Kasumi-1 (cell line): ENCODE measurements at places on chromosomes 7 and 10.

- DNase-seq: peak; percentile 72
Observed at GRCh38 chr10:30581779-30582380, 47.7 kb downstream of the LYZL2 start.

GRCh38 chr7:75756991-75757676 is 14.9 kb downstream of the CCL26 start:
- peak; percentile 69 for DNase-seq

GRCh38 chr7:33632840-33633525 is 272.4 kb upstream of the BMPER start:
- DNase-seq: no peak

DNA sequence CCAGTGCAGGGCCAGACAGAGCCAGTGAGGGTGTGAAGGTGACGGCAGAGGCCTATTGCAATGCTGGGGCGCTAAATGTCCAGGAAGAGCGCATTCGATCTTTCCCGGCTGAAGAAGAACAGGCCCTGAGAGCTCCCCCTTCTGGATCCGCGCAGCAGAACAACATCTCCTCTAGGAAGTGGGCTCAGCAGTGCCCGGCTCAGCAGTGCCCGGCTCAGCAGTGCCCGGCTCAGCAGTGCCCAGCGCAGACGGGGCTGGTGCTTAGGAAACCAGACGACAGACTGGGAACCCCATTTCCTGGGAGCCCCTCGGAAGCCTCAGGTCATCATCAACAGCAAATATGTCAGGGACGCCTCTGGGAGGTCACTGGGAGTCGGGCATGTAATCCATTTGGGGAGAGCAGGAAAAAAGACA is 4.7 kb upstream of the NOS3 start:
- DNase-seq: peak; percentile 66

DNA sequence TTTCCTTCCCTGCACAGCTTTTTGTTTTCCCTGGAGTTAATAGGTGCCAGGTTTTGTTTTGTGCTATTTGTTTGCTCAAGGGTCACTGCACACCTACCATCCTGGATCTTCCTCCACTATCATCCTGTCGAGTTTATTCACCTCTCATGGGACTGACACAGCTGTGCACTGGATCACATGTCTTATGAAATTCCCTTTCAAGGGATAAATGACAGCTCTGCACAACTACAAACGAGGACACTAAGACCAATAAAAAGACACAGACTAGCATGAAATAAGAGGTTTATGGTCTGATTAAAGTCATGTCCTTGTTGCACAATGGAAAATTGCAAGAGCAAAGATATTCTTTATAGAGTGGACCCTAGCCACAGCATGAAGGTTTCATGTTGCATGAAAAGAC is 76.7 kb upstream of the SFMBT2 start:
- no peak for DNase-seq

DNA sequence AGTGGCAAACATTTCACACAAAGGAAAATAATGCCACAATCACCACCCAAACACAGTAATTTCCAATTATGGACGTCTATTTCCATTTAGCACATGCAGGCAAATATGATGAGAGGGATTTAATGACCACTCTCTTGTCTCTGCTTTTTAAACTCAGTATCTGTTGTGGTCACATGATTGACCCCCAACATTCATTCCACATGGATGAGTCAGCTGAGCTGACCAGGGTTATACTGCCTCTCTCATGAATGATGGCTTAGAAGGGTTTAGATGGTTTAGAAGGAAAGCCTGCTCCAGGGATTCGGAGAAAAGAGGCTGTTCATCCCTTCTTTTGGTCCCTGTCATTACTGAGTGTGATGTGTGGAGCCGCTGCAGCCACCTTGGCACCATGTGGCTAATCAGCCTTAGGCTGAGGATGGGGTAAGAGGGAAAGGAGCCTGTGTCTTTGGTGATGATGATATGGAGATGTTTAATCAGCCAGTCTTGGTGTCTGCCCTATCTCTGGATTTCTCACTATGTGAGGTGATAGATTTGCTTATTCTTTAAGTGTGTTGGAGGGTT is 38.2 kb upstream of the JAKMIP3 start:
- DNase-seq: no peak

GRCh38 chr7:90726623-90727022 is 130.5 kb downstream of the CDK14 start:
- DNase-seq: no peak

DNA sequence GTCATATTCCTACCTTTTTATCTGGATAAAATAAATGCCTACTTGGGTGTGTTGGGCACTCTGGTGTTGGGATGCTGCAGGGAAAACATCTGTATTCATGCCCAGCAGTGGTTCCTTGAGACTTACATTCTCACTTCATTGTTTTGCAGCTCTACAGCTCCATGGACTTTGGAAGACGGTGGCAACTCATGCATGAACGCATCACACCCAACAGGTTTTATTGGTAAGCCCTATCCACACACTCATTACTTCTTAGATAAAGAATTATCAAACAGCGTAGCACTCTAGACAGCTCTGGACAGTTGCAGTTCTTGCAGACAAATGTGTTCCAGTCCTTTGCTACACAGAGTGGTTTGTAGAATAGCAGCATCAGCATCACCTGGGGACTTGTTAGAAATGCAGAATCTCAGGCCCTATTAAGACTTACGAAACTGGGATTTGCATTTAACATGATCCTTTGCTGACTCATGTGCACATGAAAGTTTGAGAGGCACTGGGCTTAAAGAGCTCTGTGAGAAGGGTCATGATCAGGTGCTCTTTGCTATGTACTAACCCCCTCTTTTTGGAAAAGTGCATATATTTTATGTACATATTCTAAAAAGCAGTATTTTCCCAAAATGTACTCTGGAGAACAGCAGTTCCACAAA is 401.9 kb downstream of the SORCS3 start:
- no peak for DNase-seq

DNA sequence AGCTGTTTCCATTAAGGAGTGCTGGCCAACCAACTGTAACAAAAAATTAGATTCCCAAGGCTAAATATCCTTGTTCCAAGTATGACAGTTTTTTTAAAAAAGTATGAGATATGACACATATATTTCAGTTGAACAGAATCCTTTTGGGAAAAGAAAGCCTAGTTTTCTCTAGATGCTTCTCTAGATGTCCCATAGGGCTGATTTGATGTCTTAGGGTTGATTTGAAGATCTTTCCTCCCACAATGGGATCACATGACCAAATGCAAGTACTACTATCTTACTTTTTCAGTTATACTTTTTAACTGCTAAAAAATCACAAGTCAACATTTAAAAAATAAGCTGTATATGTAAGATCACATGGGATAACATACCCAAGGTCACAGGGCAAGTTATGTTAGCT is 3.7 kb downstream of the NAMPT start:
- DNase-seq: no peak

GRCh38 chr10:96842896-96843723 is 11.0 kb downstream of the LCOR start:
- DNase-seq: no peak

DNA sequence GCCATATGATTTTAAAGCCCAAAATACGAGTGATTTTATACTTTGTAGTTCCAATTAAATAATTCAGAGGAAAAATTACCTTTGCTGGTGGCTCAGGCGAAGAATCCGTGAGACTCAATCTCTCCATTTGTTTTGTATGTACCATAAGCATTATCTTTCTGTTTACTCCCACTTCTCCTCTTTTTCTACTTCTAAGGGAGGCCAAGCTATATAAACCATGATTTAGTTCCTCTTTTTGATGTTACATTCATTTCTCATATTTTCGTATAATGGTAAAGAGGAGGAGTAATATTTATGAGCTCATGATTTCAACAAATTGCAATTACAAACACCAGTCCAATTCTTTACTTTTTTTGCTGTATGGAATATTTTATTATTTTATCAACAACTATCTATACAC is 50.6 kb upstream of the TES start:
- peak; percentile 41 for DNase-seq

GRCh38 chr7:3538041-3538440 is 237.0 kb downstream of the SDK1 start:
- no peak for DNase-seq

DNA sequence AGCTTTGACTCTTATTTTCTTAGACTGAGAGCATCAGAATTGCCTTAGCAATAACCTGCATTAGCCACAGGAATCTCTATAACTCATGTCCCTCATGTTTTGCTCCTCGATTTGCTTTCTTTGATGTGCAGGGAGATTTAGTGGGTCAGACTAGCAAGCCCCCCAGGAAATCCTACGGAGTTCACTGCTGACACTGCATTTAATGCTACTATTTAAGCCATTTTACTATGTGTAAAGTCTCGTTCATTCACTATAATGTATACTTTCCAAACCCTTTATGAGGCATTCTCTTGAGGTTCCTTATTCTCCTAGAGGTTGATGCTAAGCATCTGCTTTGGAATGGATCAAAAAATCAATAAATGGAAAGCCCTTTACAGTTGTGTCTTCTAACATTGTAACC is 28.4 kb downstream of the DYNC1I1 start:
- DNase-seq: no peak

DNA sequence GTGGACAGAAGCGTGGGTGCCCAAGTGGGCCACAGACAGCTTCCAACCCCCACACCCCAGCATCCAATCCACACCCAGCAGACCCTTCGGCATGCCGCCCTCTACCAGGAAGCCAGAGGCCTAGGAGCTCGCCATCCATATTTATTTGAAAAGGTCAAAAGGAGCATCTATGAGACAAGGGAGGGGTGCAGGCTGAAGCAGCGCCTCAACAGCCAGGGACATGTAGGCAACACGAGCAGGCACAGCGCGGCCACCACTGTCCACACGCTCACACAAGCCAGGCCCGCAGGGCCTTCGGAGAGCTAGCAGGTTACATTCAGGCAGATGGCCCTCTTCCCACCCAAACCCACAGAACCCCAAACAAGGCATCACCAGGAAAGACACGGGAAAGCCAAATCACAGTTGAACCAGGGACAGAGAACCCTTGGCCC is 34.6 kb downstream of the PSAP start:
- DNase-seq: no peak

DNA sequence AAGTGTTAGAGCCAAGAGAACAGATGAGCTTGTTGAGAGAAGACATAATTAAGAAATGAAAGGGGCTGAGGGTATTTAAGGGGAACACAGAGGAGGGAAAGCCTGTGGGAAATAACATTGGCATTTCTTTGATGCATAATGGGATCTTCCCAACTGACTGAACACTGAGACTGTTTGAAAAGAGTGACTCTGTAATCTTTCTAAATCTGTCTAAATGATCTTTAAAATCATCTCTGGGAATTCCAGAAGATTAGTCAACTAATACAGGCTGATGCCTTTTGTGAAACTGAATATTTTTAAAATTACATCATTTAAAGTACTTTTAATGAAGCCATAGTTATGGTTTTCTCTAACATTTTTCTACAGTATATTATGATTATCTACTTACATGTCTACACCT is 17.4 kb upstream of the SLC35G1 start:
- DNase-seq: no peak

GRCh38 chr7:116062666-116063065 is 32.1 kb upstream of the TFEC start:
- no peak for DNase-seq

GRCh38 chr7:41451826-41452225 is 251.1 kb downstream of the INHBA start:
- no peak for DNase-seq

DNA sequence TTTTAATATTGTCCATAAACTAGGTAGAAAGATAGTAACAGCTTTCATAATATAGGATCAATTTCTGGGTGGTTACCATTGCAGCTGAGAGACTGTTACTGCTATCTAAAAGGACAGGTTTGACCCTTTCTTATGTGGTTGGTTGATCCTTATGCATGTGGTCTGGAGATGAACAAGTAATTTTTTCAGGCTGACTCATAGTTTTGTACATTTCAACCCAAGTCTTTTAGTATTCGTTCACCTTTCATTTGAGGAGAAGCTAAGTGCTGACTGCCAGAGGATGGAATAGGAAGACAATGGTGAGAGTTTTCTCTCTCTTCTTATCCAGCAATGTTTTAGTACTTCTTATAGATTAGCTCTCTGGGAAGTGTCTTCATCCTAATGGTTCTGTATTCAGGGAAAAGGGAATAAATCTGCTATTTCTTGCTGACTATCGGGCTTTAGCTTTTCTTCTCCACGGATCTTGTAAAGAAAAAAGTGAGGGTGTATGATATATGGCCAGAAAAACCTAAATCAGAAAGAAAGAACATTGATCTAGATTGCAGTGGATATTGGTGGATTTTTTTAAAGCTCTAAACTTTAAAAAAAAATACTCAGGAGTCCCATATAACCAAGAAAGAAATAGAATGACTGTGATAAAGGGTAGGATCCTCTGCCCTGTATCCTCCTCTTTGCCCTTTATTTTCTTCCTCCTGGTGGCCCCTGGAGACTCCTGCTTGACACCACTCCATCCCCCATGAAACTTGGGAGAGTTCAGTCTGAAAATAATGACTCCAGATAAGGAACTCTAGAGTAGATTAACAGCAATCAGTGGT is 88.0 kb downstream of the CPED1 start:
- DNase-seq: no peak

DNA sequence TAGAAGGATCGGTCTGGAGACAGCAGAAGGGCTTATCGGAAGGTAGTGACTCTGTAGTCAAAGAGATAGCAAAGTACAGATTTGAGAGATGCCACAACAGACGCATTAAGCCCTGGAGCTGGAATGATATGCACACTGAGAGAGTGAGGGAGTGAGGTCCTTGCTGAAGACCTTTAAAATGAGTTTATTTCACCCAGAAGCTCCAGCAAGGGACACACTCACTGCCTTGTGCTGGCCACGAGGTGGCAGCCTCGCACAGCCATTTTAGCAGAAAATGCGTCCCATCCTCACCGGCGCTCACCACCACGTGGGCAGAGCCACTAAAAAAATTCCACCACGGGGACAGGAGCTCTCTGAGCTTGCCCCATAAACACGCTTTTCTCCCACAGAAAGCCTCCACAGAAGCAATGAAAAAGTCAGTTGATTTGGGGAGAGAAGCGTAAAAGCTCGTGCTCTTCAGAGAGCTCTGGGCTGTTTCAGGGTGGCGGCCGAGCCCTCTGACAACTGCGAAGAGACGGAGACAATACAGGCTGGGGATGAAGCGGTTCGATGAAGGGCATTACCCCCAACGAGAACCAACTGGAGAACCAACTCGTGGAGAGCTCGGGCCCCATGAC is 163.0 kb upstream of the KLF14 start:
- DNase-seq: peak; percentile 79

- no peak for DNase-seq
Observed at GRCh38 chr10:126533644-126534043, 136.8 kb downstream of the C10orf90 start.

- no peak for DNase-seq
Observed at GRCh38 chr10:64458306-64458705, 937.1 kb downstream of the REEP3 start.

GRCh38 chr7:133563251-133563650 is 310.4 kb downstream of the EXOC4 start:
- DNase-seq: no peak

DNA sequence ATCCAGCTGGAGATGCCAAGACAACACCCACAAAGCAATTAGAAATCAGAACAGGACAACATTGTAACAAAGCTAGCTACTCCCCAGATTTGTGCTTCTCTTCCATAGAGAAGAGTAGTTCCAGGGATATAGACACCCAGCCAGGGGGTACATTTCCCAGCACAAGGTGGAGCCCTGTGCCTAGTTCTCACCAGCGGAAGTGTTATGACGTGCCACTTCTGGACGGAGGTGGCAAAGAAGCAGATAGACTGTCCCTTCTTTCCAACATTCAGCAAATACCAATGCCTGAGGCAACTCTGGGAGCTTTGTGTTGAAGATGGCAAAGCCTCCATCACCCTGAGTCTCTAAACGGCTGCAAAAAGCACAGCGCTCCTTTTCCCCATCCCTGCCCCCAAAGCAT is 23.4 kb upstream of the GSAP start:
- no peak for DNase-seq

GRCh38 chr10:121368347-121369025 is 229.8 kb downstream of the FGFR2 start:
- DNase-seq: no peak
